ENCODE measurements at places on chromosomes 5 and 9.
A peak's percentile ranks its signal among the peaks of the same experiment; 100 is the strongest.

DNA sequence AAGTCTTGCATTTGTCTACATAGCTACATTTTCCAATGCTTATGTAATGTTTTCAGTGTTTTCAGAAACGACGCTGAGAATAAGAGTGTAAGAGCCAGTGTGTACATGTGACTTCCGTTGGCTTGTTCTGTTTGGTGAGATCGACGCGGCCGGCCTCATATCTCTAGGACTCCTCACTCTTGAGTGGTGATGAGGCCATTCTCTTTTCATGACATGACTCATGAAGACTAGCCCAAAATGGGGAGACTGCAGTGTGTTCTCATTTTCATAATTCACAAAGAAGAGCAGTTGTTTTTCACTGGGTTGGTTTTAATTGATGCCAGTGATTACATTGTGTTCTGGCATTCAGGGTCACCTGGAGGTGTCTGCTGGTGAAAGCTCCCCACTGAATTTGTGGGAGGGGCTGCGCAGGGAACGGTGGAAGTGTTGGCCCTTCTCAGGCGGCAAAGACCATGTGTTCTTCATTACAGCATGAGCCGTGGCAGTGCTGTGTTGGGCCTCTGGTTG, 131.5 kb upstream of the OTULINL start:
- peak overlapping the region; percentile 61 for H3K27ac ChIP-seq
- H3K4me1 ChIP-seq = peaks cover 39% of the 10 kb centered on the region
- DNase-seq = peak; percentile 92
- H3K4me3 ChIP-seq = no peak overlapping the region

- DNase-seq = peak; percentile 19
- H3K36me3 ChIP-seq = no peaks in the 10 kb centered on the region
- H3K4me1 ChIP-seq = no peaks in the 10 kb centered on the region
- H3K27me3 ChIP-seq = no peaks in the 10 kb centered on the region
- H3K4me3 ChIP-seq = no peak overlapping the region
- H3K27ac ChIP-seq = no peak overlapping the region
Observed at GRCh38 chr5:60161340-60161934, 267.9 kb upstream of the PDE4D start.

GRCh38 chr9:85510830-85511504, 230.8 kb downstream of the AGTPBP1 start:
- H3K4me3 ChIP-seq = no peak overlapping the region
- DNase-seq = no peak
- no peaks in the 10 kb centered on the region for H3K27me3 ChIP-seq
- H3K4me1 ChIP-seq = no peaks in the 10 kb centered on the region

DNA sequence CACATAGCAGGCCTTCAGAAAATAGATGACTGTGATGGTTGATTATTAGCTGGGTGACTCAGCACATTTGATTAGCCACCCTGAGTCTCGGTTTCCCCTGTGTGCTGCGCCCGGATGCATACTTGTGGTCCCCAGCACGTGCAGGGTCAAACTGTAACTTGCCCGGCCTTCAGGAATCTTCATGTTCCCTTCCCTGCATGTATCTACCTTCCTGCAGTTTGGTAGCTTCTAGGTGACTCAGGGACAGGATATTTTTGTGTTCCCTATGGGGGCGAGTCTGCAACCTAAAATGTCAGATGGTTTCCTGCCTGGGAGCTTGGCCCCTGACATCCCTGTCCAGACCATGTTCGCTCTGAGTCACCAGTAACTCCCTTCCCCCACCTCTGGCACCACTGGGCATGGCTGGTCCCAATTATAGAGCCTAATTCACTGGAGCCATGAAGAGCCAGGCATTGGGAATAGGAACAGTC, 13.2 kb downstream of the PTGS1 start:
- H3K27ac ChIP-seq = peak overlapping the region; percentile 70
- no peak overlapping the region for H3K4me3 ChIP-seq
- no peaks in the 10 kb centered on the region for H3K27me3 ChIP-seq
- peaks cover 66% of the 10 kb centered on the region for H3K36me3 ChIP-seq

DNA sequence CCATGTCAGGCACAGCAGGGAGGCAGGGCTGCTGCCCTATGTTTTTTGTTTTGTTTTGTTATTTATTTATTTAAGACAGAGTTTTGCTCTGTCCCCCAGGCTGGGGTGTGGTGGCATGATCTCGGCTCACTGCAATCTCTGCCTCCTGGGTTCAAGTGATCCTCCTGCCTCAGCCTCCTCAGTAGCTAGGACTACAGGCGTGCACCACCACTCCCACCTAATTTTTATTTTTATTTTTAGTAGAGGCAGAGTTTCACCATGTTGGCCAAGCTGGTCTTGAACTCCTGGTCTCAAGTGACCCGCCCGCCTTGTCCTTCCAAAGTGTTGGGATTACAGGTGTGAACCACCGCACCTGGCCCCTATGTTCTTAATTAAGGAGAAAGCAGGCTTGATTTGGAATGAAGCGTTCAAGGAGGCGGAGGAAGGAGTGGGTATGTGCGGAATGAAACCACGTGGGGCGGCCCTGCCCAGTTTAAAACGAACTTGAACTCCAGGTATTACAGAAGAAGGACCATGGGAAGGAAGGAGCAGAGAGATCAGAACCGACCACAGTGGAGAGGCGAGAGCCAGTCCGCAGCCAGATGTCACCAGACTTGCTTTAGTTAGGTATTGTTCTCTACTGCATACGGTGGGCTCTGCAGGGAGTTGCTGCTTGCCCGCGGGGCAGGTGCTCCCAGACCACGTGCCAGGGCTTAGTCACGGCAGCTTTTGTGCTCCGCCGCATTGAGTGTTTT, 34.9 kb upstream of the EPB41L4B start:
- DNase-seq = no peak
- H3K36me3 ChIP-seq = no peaks in the 10 kb centered on the region
- no peaks in the 10 kb centered on the region for H3K4me1 ChIP-seq
- peaks cover 7% of the 10 kb centered on the region for H3K27me3 ChIP-seq
- H3K4me3 ChIP-seq = no peak overlapping the region
